DMS79 treated with DMSO at 0.1 percent for 48 hours (cell line): ENCODE measurements at places on chromosomes 6 and 20.

GRCh38 chr6:49543087-49543858 lies 7.2 kb upstream of the C6orf141 start:
- no peak for DNase-seq

DNA sequence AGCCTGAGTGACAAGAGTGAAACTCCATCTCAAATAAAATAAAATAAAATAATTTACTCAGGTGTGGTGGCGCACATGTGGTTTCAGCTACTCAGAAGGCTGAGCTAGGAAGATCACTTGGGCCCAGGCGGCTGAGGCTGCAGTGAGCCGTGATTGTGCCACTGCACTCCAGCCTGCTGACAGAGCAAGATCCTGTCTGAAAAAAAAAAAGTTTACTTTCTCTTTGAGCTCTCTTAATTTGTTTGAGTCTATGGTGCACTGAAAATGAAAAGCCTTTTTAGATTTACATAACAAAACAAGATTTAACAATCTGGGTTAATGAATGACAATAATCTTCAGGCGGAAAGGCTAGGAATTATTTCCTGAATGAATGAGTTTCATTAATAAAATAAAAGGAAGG lies 23.3 kb upstream of the NHSL1 start:
- no peak for DNase-seq

GRCh38 chr6:170554796-170555137 lies 598 bp downstream of the TBP start:
- no peak for DNase-seq

- DNase-seq, result no peak
These were observed 40.3 kb downstream of the IL22RA2 start for GRCh38 chr6:137133122-137133521.

GRCh38 chr6:53567701-53568100 lies 22.8 kb upstream of the GCLC start:
- no peak for DNase-seq

DNA sequence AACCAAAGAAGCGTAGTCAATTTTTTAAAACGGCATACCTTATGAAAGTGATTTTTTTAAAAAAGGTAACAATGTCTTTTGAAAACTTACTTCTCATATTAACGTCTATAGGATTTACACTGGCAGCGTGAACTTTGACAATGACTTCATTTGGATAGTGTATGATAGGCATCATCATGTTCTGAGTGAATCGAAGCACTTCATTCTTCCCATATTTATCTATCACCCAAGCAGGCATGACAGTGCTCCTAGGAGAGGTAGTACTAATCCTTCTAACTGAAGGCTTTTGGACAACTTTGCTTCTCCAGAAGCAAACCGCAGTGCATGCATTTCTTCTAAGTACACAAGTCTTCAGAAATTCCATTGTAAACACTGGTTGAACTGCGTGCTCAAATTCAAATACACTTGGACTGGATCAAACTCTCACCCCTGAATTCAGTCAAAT lies 618 bp downstream of the RTN4IP1 start:
- DNase-seq, result peak; percentile 48

- DNase-seq, result no peak
These were observed 99.0 kb downstream of the FIG4 start for GRCh38 chr6:109790131-109790530.

- no peak for DNase-seq
These were observed 20.8 kb downstream of the ZBTB2 start for GRCh38 chr6:151370509-151371078.

- no peak for DNase-seq
These were observed 107.2 kb downstream of the TOX2 start for GRCh38 chr20:44021900-44022299.

DNA sequence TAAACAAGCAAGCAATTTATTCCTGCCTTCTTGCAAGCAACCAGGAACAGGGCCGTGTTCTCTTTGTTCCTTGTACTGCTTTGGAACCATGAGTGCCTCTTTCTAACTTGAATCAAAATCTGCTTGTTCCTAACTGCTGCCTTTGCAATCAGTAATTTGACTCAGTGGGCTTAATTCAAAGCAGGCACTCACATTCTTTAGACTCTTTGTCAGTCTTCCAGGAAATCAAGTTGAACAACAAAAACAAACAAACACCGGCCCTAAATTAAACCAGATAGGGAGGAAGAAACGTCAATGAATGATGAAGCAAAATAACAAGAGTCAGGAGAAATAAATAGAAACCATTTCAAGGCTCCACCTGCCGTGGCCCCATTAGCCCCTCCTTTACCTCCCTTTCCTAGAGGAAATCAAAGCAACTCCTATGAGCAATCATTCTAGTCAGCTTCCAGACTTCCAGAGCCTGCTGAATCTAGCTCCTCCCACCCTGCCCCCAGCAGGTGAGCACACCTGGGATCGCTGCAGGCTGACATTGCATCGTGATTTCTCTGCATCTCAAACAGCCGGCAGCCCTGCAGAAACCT lies 582.2 kb upstream of the FLRT3 start:
- no peak for DNase-seq

DNA sequence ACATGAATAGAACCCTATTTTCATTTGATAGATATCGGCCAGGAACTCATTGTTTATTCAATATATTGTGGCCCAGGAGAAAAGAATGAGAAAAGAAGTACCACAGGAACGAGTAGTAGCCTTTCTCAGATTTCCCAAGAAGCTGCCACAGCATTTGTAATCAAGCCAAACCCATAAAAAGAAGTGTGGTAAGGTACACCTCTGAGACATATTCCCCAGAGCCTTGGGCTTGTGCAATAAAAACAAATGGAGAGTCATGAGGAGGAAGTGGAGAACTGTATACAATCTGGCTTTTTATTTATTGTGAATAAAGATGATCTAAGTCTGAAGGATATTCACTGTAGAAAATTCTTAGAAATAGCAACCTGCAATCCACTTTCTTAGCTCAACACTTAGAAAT lies 36.7 kb downstream of the KIF6 start:
- peak; percentile 92 for DNase-seq

- DNase-seq, result no peak
These were observed 62.8 kb downstream of the LY86 start for GRCh38 chr6:6651335-6651734.

GRCh38 chr6:100230115-100230952 lies 234.4 kb downstream of the SIM1 start:
- DNase-seq, result no peak

DNA sequence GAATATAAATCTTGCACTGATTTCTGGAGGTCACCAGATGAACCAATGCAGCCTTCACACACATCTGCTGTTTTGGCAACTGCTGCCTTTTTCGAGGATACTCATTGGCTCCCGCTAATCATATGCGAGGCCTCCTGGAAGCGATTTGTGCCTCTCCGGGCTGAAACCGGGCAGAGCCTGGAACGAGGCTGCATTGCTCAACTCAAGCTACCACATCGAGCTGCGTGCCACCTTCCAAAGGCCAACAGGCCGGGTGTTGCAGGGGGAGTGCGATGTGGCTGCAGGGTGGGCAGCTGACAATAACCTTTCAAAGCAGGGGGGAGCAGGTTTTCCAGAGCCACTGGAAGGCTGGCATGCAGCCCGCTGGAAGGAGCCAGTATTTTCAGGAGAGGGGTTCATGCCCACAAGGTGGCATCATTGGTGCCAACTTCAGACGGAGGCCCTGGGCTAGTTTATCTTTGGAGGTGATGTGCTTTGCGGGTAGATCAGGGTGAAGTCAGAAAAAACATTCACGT lies 122.6 kb upstream of the IFNGR1 start:
- DNase-seq, result no peak

DNA sequence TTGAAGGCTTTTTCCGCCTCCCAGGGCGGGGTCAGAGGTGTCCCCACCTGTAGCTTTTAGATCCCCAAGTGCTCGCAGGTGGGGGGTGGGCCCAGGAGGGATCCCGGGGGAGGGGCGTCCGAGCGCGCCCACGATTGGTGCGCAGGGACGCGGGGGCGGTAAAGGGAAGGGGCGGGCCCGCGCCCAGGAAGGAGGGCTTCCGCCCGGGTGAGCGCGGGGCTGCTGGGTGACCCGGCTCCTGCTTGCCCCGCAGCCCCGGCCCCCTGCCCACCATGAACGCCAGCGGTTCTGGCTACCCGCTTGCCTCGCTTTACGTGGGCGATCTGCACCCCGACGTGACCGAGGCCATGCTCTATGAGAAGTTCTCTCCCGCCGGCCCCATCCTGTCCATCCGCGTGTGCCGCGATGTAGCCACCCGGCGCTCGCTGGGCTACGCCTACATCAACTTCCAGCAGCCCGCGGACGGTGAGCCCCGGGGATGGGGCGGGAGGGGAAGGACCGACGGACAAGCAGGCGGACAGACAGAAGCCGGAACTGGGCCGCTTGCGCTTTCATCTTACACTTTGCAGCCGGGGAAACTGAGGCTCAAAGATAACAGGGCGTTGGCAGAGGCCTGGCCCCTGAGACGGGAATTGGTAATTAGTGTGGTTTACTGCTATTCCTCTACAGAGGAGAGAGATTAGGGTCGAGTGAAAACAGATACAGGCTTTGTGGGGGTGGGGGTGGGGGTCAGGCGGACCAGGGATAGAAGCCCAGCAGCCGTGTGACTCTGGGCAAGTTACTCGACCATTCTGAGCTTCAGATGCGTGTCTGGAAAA lies at the start of gene PABPC1L:
PABPC1L (plus strand) TSS at position 189 of the 818 bp plus-strand sequence; CDS start at position 273, 84 bp downstream.
- DNase-seq, result peak; percentile 24

- DNase-seq, result no peak
These were observed 129.3 kb upstream of the TOP1 start for GRCh38 chr20:40899344-40899743.

- no peak for DNase-seq
These were observed 571.4 kb downstream of the PRKN start for GRCh38 chr6:162156146-162156545.

DNA sequence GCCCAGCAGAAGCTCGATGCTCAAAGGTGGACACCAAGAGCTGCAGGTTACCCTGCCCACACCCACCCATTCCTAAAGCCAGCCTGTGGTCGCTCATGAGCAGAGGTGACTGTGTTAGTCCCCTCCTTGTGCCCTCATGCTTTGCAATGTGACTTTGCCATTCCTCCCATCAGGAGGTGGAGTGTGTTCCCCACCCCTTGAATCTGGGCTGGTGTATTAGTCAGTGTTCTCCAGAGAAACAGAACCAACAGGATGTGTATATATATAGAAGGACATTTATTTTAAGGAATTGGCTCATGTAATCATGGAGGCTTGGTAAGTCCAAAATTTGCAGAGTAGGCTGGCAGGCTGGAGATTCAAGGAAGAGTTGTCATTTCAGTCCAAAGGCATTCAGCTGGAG lies 54.4 kb upstream of the RNF24 start:
- DNase-seq, result no peak

DNA sequence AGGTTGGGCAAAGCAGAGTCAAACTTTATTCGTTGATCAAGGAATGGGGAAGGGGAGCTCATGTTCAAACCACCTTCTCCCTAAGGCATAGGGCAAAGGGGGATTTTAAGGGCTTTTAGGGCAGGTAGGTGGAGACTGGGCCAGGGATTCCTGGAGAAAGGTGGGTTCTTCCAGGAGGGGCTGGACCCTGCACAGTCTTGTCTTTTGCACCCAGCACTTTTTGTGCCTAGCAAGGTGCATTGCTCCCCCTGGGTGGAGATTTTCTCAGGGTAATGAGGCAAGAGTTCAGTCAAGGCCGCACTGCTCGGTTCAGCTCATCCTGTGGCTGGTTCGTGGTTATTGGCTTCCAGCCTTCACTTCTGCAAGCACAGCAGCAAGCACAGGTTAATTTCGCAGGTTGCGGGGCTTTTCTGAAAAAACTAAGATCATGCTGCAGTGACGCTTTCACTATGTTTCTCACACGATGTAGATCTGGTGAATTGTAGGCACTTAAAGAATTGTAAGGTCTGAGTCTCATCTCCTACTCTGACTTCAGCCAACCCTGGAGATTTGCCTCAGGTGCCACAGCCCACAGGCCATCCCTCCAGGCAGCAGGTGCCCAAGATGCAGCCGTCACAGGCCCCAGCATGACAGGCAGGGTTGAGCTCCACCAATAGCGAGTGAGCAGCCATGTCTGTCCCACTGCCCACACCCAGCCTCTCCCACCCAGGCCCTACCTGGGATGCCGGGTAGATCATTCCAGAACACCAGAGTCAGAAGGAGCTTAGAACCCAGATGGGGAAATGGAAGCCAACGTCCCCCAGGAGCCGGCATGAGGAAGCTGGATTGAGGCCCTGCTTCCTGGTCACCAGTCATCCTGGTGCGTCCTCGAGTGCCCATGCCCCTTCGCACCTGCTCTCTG lies 37.1 kb downstream of the SUN5 start:
- no peak for DNase-seq

DNA sequence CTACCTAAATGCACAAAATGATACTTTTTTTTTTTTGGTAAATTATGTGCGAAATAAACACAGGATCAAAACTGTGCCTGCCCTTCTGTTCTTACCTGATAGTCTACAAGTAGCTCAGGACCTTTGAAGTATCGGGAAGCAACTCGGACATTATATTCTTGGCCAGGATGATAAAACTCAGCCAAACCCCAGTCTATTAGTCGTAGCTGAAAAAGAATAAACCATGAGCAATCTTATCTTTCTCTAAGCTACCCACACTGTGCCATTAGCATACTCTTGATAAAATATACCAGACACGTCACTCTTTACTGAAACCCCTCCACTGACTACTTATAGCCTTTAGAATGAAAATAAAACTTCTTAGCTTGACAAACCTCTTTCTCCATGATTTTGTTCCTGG lies 29.8 kb upstream of the TBC1D20 start:
- no peak for DNase-seq

GRCh38 chr6:67252663-67253062 lies 1382.4 kb upstream of the ADGRB3 start:
- DNase-seq, result no peak
